ENCODE measurements at places on chromosomes 4 and X. TPM values are rescaled to one million over a fixed set of nuclear protein-coding genes. Genes with fewer than 3 reads are reported as not detected.

GRCh38 chrX:115284877-115285276 lies 4.6 kb upstream of the LUZP4 start:
- H3K27ac ChIP-seq: no peak overlapping the region
- H3K36me3 ChIP-seq: no peaks in the 10 kb centered on the region
- H3K4me1 ChIP-seq: no peaks in the 10 kb centered on the region

DNA sequence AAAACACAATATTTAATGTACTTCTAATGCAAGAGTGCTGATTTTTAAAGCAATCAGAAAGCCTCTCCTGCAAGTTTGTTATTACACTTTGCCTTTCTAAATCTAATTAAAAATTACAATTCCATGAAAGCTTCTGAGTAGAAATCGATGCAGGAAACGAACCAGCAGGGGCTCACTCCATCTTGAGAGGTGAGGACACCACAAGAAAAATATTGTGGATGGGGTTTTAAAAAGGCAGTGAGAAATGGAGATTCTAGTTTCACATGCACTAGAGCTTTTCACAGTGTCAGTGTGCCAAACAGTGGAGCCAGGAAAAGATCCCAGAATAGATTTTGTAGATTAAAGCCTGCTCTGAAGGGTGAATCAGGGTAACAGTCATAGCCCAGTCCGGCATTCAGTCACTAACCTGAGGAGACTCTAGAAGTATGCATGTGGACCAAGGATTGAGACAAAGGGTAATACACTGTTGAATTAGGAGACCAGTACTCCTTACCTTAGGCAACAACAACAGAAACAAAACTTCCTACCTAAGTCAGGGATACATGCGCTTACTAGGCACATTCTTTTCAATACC lies 362.3 kb downstream of the NAF1 start:
- no peak overlapping the region for H3K4me3 ChIP-seq
- H3K4me1 ChIP-seq: no peaks in the 10 kb centered on the region
- no peak for DNase-seq
- H3K27ac ChIP-seq: no peak overlapping the region
- no peaks in the 10 kb centered on the region for H3K36me3 ChIP-seq

- H3K27me3 ChIP-seq: no peaks in the 10 kb centered on the region
- H3K27ac ChIP-seq: no peak overlapping the region
- no peaks in the 10 kb centered on the region for H3K4me1 ChIP-seq
- no peak overlapping the region for H3K4me3 ChIP-seq
- no peaks in the 10 kb centered on the region for H3K36me3 ChIP-seq
These were observed 133.3 kb downstream of the STK32B start for GRCh38 chr4:5184606-5185005.

The MAGEB17 gene
- not detected for total RNA-seq

The CXCL1 gene
- 7.0 TPM for total RNA-seq

The USP26 gene
- total RNA-seq: not detected

The HS6ST2 gene
- 0.92 TPM for total RNA-seq

Measured in lower lobe of right lung (tissue), 2 donors.